ENCODE measurements at places on chromosomes 2 and 18.

GRCh38 chr2:44994377-44994776, 14.9 kb downstream of the SIX2 start:
- DNase-seq, result no peak

GRCh38 chr18:64699081-64699480, 550.2 kb upstream of the LINC00305 start:
- no peak for DNase-seq

- DNase-seq, result no peak
Measured at GRCh38 chr2:86185517-86186212, 9.6 kb downstream of the IMMT start.

DNA sequence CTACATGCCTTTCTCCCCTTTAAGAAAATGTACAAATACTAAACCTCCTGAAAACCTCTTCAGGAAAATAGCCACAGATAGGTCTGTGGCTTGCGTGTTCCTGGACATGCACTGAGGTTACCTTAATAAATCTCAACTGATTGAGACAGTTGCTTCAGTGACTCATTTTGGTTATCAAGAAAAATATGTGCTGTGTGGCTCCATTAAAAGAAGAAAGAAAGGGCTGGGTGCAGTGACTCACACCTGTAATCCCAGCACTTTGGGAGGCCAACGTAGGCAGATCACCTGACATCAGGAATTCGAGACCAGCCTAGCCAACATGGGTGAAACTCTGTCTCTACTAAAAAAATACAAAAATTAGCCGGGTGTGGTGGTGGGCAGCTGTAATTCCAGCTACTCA, 27.1 kb downstream of the CREG2 start:
- no peak for DNase-seq

DNA sequence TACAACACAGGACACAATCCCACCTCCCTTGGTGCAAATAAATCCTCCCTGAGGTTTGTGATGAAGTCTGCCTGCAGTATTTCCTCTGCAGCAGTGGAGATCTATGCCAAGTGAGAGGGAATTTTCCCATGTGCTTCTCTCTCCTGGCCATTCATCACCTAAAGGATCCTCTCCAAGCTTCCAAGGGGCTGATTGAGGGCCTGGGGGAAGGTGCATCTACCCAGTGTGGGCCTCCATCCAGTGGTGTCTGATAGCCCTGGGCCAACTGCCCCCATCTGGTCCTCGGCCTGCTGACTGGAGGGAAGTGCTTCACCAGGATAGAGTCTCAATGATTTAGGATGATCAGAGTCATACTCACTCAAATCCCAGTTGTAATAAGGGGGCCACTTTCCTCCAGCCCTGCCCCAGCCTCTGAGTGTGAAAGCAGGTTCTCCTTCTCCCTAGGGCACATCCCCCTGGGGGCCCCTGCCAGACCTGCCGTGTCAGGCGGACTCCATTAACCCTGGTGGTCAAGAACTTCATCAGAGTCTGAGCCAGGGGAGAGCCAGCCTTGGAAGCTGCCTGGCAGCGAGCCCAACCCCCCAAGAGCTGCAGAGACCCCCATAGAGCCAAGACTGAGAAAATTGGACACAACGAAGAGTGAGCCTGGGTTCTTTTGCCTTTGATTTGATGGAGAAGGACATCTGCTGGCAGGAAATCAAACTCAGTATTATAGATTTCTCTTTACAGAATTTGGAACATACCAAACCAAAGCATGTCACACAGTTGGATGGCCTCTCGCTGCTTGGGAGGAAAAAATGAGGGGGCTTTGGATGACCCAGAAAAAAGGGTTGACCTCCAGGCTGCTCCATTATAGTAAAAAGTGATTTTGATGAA, 509.6 kb downstream of the CMPK2 start:
- no peak for DNase-seq

DNA sequence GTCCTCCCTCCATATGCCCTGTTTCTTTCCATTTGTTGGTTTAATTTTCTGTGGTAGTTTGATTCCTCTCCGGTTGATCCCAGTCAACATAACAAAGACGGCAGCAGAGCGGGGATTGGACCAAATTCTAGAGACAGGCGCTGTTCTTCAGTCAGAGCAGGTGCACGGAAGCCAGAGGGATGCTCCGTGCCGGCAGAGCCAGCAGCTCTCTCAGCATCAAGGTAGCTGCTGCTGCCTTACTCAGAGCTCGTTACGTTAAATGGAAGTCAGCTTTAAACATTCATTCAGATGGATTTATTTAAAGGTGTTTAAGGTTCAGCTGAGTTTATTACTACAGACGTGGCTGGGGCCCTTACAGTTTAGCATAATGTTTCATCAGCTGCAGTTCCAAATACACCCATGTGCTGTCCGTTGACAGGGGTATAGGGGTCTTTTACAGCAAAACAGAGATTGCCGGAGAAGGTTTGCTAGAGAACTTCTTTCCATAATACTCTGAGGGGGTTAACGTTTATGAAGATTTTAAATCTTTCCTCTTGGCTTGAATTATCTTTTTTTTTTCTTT, 497.2 kb upstream of the PIK3C3 start:
- no peak for DNase-seq

GRCh38 chr2:171399292-171399691, 34.5 kb downstream of the METTL8 start:
- no peak for DNase-seq

DNA sequence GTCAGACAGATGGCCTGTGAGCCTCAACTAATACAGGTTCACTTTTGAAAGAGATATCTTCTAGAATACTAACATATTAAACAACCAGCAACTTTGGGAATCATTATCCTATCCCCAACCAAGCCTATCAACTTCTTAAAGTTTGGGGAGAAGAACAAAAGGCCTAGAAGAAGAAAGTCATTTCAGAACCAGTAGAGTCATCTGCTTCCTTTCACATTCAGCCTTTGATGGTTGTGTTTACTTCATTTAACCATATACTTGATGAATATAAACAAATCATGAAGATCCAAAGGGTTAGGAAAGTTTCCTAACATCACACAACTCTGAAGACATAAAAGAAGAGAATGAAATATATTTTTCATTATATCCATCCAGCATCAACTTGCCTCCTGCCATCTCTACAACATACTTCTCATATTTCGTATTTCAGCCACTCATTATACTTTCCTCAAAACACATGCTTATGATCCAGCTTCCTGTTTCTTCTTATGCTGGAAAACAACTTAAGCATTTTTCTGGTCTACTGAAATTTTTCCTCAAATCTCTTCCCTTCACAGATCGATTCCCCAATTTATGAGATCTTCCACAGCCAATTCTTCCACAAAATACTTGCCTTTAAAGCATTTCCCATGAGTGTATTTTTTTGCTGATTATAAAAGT, 114.3 kb downstream of the CACNB4 start:
- DNase-seq, result no peak

DNA sequence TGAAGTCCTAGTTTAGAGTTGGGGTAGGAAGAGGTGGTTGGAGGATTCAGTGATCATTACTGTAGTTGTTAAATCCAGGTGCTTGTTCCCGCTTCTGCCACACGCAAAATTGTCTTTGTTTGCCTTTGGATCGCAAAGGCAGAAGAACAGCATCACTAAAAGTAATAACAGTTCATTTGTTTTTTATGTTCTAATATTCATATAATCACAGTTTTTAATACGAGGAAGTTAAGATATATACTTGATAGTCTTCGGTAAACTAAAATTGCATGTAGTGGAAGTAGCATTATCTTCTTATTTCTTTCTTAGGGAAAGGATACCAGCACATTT, 365 bp downstream of the NDUFB3 start:
- no peak for DNase-seq

- DNase-seq, result no peak
Measured at GRCh38 chr2:65070856-65071255, 14.6 kb downstream of the CEP68 start.

- DNase-seq, result no peak
Measured at GRCh38 chr2:94955702-94956101, 69.8 kb upstream of the MAL start.

GRCh38 chr2:202671317-202672035, 36.7 kb downstream of the FAM117B start:
- DNase-seq, result no peak

GRCh38 chr2:7726989-7727388, 809.8 kb downstream of the RNF144A start:
- no peak for DNase-seq

DNA sequence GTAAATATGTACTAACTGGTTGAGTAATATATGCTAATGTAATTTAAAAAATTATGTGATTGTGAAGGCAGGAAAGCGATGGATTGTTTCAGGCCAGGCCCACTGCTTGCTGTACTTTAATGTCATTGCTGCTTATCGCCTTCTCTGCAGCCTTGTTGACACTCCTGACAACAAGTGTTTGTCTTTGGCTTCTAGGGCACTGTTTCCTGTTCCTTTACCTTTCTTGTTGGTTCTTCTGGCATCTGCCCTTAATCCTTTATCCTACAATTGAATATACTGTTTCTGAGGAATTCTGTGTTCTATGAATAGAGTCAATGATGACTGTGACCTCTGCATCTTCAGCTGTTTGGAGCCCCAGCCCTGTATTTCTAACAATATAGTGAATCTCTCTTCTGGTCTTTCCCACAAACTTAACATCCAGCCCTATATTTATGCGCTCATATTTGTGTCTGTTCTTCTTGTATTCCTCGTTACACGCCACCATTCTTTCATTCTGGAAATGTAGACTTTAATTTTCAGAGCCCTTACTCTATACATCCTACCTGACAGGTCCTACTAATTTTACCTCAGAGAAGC, 17.6 kb downstream of the ACSL3 start:
- no peak for DNase-seq

DNA sequence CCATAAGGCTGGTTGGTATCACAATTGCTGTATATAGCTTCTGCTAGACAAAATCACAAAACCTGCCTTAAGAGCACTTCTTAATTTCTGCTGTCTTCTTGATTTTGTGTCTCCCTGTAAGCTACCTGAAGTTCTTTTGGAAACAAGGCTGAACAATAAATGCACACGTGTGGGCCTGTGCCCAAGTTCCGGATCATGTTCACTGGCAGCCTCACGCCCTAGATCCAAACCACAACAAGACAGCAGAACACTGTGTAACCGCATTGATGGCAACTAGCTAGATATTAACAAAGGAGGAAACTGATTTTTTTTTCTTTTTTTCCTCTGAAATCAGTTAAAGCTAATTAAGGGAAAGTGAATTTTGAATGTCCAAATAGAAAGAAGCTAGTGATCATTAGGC, 81.5 kb upstream of the LYPD6B start:
- DNase-seq, result no peak

DNA sequence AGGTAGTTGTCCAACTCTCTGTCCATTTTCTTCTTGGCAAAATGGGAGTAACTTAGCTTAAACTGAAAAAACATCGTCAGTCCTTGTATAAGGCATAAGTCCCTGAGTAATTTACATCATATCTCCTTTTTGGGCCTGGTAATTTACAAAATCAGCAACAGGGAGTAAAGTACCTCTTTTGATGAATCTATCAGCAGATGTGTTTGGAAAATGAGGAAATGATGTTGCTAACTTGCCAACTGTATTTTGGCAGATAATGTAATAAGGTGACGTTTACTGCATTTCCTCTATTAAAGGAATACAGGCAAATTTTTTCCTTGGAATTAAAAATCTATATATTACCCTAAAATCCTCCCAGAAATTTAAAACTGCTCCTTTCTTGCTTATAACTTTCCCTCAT, 29.2 kb downstream of the ANKRD44 start:
- no peak for DNase-seq
